ENCODE measurements at places on chromosomes 1 and 21.

DNA sequence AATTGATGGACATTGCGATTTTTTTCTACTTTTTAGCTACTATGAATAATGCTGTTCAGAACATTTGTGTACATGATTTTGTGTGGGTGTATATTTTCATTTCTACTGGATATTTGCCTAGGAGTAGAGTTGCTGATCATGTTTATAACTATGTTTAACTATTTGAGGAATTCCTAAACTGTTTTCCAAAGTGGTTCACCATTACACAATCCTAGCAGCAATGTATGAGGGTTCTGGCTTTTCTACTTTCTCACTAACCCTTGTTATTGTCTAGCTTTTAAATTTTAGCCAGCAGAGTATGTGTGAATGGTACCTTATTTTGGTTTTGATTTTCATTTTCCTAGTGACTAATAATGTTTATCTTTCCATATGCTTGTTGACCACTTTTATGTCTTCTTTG, 86.2 kb downstream of the ATG4C start:
- no peak for DNase-seq

- no peak for DNase-seq
These were observed 66.3 kb downstream of the CACHD1 start for GRCh38 chr1:64535938-64536835.

GRCh38 chr21:33069994-33070743, at the start of gene OLIG1:
TSS of gene OLIG1 (plus strand) at chr21:33070141. CDS start at chr21:33070247, 106 bp downstream.
- no peak for DNase-seq

- no peak for DNase-seq
These were observed 18.6 kb upstream of the YTHDF2 start for GRCh38 chr1:28718166-28718565.

- no peak for DNase-seq
These were observed 20.2 kb upstream of the LRRC47 start for GRCh38 chr1:3816331-3817137.

GRCh38 chr1:23585321-23586022, 26.2 kb upstream of the ID3 start:
- DNase-seq: no peak

DNA sequence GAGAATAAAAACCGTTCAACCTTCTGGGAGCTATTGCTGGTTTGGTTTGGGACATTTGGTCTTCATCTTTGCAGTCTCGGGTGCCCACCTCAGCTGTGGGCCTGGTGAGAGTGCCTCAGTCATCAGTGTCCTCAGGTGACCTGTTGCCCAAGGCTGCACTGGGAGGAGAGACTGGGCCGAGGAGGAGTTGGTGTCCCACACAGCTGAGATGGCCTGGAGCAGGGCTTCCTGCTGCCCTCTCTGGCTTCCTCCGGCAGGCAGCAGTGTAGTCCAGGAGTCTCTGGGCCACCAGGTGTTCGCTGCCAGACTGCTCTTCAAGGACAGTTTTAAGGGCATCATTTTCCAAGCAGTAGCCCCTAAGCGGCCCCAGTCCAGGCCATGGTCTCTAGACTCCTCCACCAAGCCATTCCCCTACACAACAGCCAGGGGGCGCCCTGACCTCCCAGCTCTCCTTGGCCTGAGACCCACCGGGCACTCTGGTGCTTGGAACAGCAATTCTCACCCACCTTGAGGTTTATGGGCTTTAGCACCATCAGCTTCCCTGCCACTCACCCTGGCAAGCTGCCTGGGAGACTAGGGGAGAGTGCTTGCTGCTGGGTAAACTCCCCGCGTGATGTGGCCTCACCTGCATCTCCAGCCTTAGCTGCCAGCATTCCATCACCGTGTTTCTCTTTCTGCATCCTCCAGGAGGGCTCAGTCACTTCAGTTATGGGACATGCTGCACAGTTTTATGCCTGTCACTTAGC, 9.1 kb upstream of the SYTL1 start:
- DNase-seq: peak; percentile 55

GRCh38 chr1:45051005-45051772, 39.1 kb downstream of the UROD start:
- peak; percentile 29 for DNase-seq

- DNase-seq: no peak
These were observed 6.6 kb downstream of the CLCNKA start for GRCh38 chr1:16028237-16029002.

GRCh38 chr1:51484591-51484990, 34.5 kb downstream of the EPS15 start:
- no peak for DNase-seq

GRCh38 chr1:4703646-4704045, 49.2 kb downstream of the AJAP1 start:
- DNase-seq: no peak

- no peak for DNase-seq
These were observed 35.2 kb downstream of the SPEN start for GRCh38 chr1:15882665-15883064.

- DNase-seq: no peak
These were observed 30.1 kb downstream of the RNF2 start for GRCh38 chr1:185075476-185075875.

DNA sequence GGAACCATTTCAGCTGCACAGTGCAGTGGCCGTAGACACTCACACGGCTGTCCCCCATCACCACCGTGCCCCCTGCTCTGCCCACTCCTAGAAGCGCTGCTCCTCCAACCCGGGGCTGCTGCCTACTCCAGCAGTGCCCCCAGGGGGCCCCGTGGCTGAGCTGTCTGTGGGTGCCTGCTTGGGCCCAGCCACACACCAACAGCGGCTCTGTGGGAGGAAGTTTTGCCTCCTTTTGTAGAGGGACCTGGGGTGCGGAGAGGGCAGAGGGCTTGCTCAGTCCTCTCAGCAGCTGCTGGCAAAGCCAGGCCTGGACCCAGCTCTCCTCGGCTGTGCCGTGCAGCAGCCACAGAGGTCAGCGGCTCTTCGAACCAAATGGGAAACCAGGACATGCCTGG, 11.4 kb upstream of the LRRC3 start:
- DNase-seq: no peak

DNA sequence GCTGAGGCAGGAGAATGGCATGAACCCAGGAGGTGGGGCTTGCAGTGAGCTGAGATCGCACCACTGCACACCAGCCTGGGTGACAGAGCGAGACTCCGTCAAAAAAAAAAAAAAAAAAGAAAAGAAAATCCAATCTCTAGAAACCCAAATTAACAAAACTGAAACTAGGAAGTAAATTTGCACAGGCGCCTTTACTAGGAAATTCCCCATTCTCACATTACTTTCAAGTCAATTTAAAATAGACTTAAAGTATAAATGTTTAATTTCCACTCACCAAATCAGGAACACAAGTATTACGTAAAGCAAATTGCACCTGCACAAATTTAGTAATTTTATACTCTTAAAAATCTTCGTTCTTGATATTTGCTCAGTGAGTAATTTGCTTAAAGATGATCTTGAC, 67.8 kb upstream of the BCAR3 start:
- no peak for DNase-seq

DNA sequence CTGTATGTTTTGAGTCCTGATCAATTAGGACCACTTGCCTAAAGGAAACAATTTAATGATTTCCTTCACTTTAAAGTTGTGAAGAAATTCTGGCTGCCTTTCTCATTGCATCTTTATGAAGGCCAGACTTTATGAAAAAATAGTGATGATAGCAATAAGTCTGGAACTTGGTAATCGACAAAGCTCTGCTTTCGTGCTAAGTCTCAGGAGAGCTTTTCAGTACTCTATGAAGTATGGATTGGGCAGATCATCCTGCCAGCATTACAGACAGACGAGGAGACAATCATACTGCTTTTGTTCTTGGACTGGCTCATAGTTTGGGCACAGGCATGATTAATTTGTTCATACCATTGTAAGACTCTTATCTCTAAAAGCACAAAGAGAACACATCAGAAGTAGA, 45.5 kb upstream of the KCNJ15 start:
- no peak for DNase-seq

DNA sequence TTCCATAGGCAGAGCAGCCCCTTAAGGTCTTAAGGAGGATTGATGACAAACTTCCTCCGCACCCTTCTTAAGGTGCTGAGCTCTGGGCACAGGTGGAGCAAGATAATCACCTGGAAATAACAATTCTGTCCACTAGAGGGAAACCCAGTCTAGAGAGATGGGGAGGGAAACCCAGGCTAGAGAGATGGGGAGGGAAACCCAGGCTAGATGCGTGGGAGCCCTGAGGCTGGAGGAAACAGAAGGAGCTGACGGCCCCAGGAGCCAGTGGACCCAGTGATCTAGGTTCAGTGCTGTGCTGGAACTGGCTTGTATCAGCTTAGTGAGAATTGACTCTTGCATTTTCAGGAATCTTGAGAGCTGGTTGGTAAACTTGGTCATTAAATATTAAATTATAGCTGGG, 17.8 kb upstream of the MYCL start:
- peak; percentile 61 for DNase-seq
